ENCODE measurements at places on chromosomes 16 and 17.

DNA sequence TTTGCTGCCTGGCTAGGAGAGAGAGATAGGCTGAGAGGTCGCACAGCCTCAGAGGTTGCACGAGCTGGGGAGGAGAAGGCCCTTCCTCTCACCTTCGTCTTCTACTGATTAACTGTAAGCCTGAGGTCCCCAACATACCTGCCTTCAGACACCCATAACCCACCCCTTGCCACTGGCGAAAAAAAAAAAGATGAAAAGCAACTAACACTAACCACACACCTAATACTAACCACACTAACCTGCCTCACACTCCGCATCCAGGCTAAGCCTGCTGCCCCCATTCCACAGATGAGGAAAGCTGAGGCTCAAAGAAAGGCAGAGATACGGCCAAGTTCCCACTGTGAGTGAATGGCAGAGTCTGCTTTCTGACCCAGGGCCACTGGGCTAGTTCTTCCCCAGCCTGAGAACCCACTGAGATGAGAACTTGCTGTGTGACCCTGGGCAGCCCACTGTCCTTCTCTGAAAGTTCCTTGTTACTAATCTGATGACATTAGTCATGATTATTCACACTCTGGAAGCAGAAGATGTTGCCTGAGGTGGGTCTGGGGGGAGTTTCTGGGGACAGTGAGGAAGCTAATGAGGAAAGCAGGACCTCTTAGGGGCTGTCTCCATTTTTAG lies 4.6 kb downstream of the IL21R start:
- DNase-seq = no peak

GRCh38 chr17:48002266-48002915 lies 31.5 kb downstream of the CDK5RAP3 start:
- no peak for DNase-seq

DNA sequence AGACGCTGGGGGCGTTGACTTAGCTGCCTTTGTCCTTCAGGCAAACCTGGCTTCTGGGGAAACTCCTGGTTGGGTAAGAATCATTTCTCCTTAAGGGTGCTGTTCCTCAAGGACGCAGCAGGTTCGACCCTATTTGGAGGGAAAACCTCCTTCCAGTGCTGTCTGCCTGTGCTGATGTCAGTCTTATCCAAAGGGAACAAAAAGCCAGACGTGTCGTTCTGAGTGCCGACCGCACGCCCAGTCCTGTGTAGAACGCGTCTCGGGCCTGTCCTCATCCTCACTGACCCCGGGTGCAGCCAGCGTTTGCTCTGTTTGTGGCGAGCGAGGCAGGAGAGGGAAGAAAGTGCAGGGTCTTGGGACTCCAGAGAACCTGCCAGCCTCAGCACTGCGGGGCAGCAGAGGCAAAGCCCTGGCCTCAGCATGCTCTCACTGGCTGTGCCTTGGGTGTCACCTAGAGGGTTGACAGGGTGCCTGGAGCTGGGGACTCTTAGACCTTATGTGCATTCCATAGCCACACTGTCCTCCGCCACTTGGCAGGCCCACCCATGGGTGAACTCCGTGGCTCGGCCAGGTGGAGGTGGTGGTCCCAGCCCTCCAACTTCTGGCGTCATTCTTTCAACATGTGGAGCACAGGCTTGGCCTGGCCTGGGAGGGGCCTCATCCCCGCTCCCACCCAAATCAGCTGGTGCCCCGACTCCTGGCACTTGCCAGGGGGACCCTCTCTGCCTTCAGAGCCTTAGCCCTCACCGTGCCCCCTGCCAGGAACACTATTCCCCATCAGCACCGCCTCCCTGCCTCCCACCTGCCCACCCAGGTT lies 6.0 kb downstream of the SNN start:
- no peak for DNase-seq

- no peak for DNase-seq
Observed at GRCh38 chr16:75702242-75702641, 981 bp upstream of the DUXB start.

DNA sequence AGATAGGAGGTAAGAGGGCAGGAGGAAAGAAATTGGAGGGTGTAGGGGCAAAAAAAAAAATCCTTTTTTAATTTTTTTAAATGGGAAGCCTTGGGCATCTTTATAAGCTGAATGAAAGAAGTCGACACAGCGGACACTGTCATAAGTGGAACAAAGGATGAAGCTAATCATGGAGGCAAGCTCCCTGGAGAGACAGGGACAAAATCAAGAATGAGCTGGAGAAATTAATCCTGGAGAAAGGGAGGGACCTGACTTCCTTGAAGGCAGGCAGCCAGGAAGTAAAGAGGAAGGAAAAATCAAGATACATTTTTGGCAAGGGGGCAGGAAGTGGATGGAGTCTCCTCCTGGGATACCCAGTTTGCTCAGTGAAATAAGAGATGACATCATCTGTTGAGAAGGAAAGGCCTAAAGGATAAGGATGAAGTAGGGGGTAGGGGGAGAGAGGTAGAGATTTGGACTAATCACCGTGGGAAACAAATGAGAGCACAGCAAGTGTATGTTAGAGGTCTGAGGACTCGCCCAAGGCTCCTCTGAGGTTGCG lies 179.3 kb downstream of the SLC39A11 start:
- no peak for DNase-seq

DNA sequence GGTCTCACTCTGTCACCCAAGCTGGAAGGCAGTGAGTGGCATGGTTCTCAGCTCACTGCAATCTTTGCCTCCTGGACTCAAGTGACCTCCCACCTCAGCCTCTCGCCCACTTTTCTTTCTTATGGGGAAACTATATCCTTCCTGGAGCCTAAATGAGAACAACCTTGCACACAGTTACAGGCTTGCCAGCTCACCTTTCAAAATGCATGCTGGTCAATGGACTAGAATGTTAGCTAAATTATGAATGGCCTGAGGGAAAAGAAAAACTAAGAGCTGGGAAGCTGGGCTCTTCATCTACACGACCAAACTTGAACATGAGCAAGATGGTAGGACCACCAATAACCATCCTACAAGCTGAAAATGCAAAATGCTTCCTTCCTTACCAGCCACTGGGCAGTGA lies 10.6 kb upstream of the LHX1 start:
- no peak for DNase-seq

- DNase-seq = no peak
Observed at GRCh38 chr16:81602792-81603191, 158.2 kb downstream of the CMIP start.

DNA sequence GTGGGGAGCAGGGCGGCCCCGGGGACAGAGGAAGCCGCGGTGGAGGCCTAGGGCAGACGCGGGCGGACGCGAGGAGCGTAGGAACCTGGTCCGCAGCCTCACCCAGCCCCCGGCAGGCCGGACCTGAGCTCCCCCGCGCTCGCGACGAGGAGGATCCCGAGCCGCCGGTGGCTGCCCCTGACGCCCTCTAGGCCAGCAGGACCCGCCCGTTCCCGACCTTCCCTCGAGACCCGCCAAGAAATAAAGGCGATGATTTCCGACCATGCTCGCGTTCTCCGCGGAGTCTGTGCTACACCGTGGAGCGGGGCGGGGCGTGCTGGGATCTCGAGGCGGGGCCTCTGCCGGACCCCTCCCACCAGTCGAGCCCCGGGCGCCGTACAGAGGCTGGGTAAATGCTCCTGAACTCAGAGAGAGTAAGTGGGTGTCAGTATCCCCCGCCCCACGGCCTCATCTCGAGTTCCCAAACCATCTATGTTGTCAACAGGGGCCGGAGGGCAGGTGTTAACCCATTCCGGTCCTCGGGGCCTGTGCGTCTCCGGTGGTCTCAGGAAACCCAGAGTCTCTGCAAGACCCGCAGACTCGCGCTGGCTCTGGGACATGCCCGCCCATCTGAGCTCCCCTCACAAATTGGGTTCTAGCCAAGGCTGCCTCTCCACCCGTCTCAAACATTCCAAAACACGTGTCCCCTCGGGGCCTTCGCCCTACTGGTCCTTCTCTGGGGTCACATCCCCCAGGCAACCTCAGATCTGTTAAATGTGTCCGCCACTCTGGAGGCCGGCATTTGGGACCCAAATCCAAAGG lies 13.7 kb downstream of the SYCE1L start:
- peak; percentile 80 for DNase-seq

DNA sequence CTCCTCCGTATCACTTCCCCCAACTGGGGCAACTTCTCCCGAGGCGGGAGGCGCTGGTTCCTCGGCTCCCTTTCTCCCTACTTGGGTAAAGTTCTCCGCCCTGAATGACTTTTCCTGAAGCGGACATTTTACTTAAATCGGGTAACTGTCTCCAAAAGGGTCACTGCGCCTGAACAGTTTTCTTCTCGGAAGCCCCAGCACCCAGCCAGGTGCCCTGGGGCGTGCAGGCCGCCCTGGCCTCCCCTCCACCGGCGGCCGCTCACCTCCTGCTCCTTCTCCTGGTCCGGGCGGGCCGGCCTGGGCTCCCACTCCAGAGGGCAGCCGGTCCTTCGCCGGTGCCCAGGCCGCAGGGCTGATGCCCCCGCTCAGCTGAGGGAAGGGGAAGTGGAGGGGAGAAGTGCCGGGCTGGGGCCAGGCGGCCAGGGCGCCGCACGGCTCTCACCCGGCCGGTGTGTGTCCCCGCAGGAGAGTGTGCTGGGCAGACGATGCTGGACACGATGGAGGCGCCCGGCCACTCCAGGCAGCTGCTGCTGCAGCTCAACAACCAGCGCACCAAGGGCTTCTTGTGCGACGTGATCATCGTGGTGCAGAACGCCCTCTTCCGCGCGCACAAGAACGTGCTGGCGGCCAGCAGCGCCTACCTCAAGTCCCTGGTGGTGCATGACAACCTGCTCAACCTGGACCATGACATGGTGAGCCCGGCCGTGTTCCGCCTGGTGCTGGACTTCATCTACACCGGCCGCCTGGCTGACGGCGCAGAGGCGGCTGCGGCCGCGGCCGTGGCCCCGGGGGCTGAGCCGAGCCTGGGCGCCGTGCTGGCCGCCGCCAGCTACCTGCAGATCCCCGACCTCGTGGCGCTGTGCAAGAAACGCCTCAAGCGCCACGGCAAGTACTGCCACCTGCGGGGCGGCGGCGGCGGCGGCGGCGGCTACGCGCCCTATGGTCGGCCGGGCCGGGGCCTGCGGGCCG lies 1.6 kb downstream of the HIC1 start:
- peak; percentile 72 for DNase-seq

DNA sequence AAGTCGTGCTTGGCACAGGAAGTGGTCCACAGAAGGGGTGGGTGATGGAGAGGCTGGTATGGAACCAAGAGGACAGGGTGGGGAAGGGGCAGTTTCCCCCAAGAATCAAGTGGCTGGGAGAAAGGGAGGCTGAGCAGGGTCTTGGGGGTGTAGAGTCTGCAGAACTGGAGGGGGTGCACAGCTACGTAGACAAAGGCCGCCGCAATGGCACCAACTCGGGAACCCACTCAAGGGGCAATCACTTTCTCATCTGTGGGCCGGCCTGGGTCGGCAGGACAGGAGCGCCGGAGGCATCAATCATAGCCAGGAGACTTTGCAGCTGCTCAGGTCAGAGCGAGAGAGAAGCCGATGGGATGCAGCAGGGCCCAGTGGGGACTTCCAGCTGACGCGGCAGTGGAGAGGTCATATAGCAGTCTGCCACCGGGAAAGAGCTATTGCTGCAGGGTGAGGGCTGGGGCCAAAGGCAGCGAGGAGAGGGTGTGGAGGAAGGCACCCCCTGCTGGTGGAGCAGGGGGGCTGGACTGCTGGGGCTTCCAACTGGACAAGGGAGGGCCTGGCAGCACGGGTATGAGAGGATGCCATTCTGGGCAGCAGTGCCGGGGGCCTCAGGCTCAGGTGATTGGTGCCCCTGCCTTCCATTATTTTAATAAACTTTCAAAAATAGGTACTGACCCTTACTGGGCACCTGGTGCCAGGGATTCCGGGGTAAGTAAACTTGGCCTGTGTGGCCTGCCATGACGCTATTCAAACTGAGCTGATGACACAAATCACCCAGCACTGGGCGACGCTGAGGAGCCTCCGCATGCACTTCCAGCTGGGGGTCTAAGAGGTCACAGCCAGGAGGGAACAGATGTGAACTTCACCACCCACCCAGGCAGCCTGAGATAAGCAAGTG lies 52.5 kb upstream of the MTSS2 start:
- DNase-seq = peak; percentile 28

- no peak for DNase-seq
Observed at GRCh38 chr16:67977469-67978227, 2.7 kb downstream of the DPEP3 start.

DNA sequence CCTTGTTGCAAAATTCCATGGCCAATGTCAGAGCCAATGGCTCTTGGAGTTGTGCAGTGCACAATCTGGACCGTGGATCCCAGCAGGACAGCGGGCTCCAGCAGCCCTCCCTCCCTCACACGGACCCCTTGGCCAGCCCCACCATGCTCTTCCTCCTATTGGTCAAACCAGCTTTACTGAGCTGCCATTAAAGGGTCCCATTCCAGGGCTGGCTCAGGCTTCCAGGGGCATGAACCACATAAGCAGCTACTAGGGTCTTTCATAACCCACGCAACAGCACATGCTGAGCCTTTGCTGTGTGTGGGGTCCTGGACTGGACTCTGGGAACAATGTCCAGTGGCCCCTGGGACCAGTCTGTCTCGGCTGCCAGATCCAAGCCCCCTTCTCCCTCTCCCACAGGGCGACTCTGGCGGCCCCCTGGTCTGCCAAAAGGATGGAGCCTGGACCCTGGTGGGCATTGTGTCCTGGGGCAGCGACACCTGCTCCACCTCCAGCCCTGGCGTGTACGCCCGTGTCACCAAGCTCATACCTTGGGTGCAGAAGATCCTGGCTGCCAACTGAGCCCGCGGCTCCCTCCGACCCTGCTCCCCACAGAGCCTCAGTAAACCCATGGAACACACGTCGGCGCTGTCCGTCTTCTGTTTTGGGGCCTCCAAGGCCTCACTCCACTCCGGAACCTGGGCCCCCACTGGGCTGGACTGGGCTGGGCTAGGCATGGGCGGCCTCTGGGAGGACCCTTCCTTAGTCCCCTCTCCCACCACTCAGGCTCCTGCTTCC lies 5.7 kb downstream of the CTRB1 start:
- no peak for DNase-seq

DNA sequence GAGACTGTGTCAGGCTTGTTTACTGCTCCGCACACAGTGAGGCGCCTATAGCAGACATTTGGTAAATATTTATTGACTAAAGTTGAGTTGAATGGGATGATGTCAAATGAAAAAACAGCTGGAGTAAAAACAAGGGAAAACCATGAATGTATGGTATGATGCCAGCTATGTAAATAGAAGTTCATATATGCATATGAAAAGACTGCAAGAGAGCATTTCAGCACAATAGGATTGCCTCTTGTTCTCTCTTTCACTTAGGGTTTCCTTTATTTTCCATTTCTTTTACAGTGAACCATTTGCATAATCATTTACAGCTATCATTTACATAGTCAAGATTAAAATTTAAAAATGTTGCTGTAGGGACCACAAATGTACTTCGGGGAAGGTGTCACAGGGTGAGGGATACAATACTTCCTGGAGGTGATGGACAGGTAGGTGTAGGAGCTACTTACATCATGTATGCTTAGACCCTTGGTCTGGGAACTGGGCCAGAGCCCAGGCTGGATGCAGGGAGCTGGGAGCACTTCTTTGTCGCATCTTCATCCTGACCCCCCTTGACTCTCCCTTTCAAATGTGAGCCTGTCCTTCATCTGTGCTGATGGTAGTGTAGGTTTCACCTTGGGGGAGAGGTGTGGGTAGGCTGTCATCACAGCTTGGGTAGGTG lies 113.3 kb downstream of the UTP18 start:
- no peak for DNase-seq

- no peak for DNase-seq
Observed at GRCh38 chr17:40058186-40058784, 4.1 kb upstream of the MED24 start.
